ENCODE measurements at places on chromosomes 13 and 19.

GRCh38 chr19:49605605-49606004, 14.6 kb downstream of the PRR12 start:
- DNase-seq, result no peak

DNA sequence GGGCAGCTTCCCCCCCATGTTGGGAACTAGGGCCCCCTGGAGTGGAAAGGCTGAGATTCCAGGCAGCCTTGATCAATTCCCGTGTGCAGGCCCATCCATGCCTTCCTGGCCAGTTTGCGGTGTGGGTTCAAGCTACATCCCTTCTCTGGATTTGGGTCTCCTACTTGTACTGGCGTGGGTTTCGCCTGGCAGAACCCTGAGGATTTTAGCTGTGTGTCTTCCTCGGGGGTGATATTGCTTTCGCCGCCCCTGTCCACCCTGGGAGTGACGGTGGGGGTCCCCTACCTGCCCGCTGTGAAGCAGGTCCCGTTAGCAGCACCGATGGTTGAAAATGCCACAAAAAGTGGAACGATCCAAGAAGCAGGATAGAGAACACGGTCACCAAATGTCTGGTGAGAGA, 11.4 kb downstream of the SLC7A9 start:
- DNase-seq, result no peak

DNA sequence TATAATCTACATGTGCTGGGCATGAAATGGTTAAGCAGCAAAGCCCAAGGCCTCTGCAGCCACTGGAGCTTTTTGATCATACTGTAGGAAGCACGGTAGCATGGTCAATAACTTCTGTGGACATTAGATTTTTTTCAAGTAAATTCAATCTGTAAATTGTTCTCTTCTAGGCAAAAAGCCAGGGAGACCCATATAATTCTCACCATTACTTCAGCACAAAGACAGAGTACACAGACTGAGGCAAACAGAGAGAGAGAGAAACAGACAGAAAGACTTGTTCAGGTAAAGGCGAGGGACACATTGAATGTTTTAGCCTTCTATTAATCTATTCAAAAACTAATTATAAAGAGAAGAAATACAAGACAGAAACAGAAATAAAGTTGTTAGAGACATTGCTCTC, 349.4 kb downstream of the RFC3 start:
- DNase-seq, result no peak

- DNase-seq, result no peak
Observed at GRCh38 chr13:86601351-86601750, 802.1 kb upstream of the SLITRK6 start.

GRCh38 chr19:34269081-34269480, 14.7 kb downstream of the GARRE1 start:
- no peak for DNase-seq

- DNase-seq, result no peak
Observed at GRCh38 chr13:102915393-102915930, 69.6 kb downstream of the ERCC5 start.

- no peak for DNase-seq
Observed at GRCh38 chr13:66414066-66414800, 815.9 kb downstream of the PCDH9 start.

DNA sequence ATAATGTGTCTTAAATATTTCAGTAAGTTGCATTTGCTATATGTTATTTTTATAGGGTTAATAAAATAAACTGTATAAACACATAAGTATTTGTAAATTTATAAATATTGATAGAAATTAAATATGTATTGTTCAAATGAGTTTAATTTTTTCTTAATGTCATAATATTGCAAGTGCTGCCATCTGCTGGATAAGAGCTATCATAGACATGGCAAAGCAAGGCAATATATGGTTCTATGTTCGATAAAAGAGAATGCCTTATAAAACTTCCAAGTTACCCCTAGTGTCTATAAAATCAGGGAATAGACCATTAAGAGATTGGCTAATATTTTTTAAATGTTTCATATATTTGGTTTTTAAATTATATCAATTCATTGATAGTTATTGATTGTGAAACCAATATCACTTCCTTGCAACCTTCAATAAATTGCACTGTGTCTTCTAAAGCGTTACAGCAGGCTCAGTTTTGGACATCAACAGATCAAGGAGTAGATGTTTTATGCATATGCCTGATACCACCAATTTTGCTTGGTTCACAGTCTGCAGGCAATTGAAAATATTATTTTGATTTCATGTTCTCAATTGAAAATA, 29.0 kb upstream of the SLITRK6 start:
- DNase-seq, result no peak

- no peak for DNase-seq
Observed at GRCh38 chr13:44017756-44018309, 138.1 kb downstream of the LACC1 start.

- no peak for DNase-seq
Observed at GRCh38 chr19:44666852-44667556, 4.3 kb upstream of the CEACAM19 start.

GRCh38 chr13:72700509-72700908, 26.9 kb downstream of the MZT1 start:
- DNase-seq, result no peak

- no peak for DNase-seq
Observed at GRCh38 chr13:75202981-75203380, 279.0 kb downstream of the TBC1D4 start.

Measured in prostate gland (tissue), 2 donors.